Inflammatory macrophage treated with lipopolysaccharide for 1 hour (primary cell): ENCODE measurements at places on chromosomes 6 and 20.
A peak's percentile ranks its signal among the peaks of the same experiment; 100 is the strongest.

DNA sequence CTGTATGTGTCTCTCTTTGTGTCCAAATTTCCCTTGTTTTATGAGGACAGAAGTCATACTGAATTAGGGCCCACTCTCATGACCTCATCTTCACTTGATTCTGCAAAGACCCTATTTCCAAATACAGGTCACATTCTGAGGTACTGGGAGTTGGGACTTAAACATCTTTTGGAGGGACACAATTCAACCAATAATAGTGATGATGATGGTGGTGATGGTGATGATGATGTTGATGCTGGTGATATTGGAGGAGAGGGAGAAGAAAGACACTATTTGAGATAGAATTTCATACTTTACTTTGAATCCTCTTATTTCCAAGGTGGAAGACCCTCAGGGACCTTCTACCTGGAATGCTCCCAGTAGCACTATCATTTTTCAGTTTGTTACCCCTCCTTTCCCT is 21.2 kb upstream of the KCNK5 start:
- no peak for DNase-seq

DNA sequence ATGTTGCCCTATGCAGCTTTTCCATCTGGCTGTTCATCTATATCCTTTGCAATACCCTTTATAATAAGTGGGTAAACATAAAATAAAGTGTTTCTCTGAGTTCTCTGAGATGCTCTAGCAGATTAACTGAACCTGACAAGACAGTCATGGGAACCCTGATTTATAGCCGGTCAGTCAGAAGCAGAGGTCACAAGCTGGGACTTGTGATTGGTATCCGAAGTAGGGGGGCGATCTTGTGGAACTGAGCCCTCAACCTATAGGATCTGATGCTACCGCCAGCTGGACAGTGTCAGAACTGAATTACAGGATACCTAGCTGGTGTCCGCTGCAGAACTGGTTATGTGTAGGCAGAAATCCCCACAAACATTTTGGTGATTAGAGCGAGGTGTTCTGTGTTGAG is 39.0 kb downstream of the SLC17A5 start:
- no peak for DNase-seq

- peak; percentile 37 for DNase-seq
Measured at GRCh38 chr6:118869894-118870589, 23.9 kb upstream of the ASF1A start.

- DNase-seq = no peak
Measured at GRCh38 chr6:12033770-12034169, 21.7 kb downstream of the HIVEP1 start.

- no peak for DNase-seq
Measured at GRCh38 chr6:47133230-47134000, 91.3 kb upstream of the ADGRF1 start.

- DNase-seq = no peak
Measured at GRCh38 chr20:46977909-46978588, 83.4 kb downstream of the EYA2 start.

- DNase-seq = peak; percentile 98
Measured at GRCh38 chr6:11275598-11275997, 43.1 kb upstream of the NEDD9 start.

- DNase-seq = no peak
Measured at GRCh38 chr6:5958921-5959320, 47.8 kb downstream of the NRN1 start.

- no peak for DNase-seq
Measured at GRCh38 chr6:37168163-37168758, 1.7 kb upstream of the PIM1 start.

DNA sequence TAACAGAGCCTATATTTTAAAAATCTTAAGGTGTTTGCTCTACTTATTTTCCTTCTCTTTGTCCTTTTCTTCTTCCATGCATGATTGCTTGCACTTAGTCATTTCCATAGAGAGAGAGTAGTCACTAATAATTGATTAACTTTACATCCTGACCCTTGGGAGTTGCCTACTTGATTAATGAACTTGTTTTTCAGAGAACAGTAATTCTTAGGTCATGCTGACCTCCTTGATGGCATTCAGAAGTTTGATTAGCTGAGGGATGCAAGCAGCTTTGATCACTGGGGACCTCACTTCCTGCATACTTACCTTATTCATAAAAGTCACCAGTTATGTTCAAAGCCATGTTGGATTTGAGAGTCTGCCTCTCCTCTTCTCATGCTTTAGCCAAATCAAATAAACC is 715.6 kb upstream of the ID4 start:
- no peak for DNase-seq

DNA sequence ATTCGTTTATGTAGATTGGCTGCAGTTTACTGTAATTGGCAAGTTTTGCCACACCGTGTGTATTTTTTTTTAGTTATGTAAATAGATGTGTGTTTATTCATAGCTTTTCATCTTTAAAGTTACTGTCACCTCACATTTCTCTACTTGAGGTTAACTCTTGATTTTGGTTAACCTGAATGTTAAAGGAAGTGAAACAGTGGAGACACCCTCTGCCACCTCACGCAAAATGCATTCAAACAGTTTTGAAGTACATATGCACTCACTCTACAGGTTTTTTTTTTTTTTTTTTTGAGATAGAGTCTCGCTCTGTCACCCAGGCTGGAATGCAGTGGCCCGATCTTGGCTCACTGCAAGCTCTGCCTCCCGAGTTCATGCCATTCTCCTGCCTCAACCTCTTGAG is 17.7 kb downstream of the OR2A4 start:
- no peak for DNase-seq

DNA sequence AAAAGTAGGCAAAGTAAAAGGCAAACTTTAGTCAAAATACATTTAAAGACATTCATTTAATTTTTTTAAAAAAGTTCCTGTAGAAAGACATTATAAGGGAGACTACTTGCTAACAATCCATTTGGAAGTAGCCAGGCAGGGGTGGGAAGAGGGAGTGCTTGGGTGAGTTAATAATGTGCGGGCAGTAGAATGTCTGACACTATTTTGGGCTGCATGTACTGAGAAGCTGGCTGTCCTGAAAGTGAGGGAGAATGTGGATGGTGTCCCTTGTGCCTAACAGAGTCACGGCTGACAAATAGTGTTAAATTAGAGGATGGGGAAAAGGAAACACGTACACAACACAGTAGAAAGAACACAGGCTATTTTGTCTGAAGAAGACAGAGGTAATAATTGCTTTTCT is 142.5 kb downstream of the LCA5 start:
- DNase-seq = no peak

GRCh38 chr6:103002282-103002681 is 1608.8 kb downstream of the GRIK2 start:
- no peak for DNase-seq

- DNase-seq = no peak
Measured at GRCh38 chr6:158010591-158011477, 29.2 kb downstream of the SYNJ2 start.

- DNase-seq = no peak
Measured at GRCh38 chr6:130033949-130034348, 15.6 kb downstream of the L3MBTL3 start.

- no peak for DNase-seq
Measured at GRCh38 chr6:133309579-133309978, 68.4 kb downstream of the EYA4 start.

DNA sequence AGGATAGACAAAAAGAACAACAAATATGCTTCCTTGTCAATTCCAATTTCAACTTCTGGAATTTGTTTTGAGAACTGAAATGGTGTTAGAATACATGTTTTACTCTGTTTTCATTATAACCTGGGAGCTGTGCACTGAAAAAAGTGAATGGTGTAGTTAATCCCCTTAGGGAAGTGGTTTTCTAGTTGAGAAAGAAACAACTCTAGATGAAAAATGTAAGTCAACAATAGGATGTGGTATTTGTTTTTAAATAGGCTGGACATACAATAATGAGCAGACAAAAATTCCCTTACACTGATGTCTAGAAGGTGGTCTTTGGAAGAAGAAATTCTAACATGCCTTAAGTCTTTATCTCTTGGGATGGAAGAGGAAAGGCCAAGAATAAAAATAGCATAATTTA is 59.9 kb upstream of the TINAG start:
- no peak for DNase-seq

DNA sequence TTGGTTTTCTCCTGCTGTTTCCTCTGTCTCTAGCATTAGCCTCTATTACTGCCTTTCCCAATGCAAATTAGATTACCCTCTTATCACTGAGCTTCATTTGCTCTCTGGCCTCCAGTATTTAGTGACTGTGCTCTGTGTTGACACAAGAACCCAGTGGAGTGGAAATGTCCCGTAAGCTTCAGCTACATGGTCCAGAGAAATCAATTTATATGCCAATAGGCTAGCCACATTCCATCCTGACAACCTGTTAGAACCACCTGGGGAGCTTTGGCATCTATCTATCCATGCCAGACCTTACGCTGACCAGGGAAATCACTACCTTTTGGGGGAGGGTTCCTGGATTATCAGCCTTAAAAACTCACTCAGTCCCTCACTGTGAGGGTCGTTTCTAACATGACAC is 459.6 kb downstream of the UTRN start:
- DNase-seq = no peak

DNA sequence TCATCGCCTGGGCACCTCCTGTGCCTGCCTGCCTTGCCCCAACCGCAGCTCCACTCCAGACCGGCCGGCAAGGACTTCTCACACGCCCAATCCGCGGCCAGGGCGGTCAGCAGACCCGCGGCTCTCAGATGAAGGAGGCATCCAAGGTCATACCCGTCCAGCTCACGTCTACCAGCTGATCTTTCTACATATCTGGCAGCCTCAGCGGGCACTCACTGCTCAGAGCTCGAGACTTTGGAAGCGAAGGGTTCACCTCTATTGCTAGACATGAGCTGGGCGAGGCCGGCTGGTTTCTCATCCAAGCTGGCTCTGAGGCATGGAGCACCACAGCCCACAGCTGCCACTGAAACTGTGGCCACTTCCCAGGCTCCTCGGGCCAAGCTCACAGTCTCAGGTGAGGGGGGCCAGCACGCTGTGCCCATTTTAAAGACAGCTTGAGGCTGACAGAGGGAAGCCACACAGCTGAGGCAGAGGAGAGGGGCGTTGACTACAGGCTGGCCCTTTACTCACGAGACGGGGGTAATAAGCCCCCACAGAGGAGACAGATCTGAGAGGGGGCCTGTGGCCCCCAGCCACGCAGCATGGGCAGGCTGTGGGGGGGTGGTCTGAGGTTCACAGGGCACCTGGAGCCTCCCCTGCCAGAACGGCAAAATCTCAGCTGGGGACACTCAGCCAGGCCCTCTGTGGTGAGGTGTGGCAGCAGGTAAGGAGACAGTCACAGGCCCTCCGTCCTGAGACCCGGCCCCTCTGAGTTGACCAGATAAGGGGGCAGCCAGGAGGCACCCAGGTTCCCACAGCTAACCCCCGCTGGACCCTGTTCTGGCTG is 2.0 kb downstream of the LAMA5 start:
- DNase-seq = no peak

GRCh38 chr6:108561742-108562502 is 1.2 kb downstream of the FOXO3 start:
- peak; percentile 82 for DNase-seq

DNA sequence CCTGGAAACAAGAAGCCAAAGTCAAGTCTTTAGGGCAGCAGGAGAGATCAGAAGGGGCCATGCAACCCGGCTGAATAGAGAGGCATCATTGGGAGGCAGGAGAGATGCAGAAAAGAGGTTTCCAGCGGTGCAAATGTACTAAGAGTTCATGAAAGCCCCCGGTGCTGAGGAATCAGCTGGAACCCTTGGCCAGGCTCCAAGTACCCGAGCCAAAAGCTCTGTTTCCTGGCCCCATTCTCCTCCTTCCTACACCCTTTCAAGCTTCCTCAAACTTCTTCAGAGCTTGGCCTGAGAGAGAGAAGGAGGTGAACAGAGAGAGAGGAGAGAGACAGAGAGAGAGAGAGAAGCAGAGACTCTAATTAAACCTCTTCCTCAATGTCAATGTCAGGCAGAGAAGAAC is 433.5 kb downstream of the PRKN start:
- no peak for DNase-seq

- DNase-seq = no peak
Measured at GRCh38 chr6:48184648-48185047, 73.7 kb upstream of the PTCHD4 start.

DNA sequence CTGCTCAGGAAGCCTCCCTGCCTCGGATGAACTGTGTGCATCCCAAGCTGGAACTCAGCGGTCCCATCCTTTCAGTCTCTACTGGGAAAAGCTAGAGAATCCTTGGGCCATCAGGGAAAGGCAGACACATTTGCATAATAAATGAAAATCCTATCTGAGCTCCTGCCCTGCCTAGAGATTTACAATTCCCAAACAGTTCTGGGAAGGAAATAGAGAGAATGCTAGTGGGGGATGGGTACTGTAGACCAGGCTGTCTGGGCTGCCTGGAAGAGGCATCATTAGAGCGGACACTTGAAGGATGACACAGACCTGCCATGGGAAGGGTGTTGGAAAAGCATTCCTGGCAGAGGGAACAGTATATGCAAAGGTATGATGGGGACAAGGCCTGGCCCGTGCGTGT is 44.3 kb downstream of the TFAP2C start:
- no peak for DNase-seq

- DNase-seq = no peak
Measured at GRCh38 chr6:149046164-149046821, 271.2 kb upstream of the TAB2 start.

- DNase-seq = no peak
Measured at GRCh38 chr6:20791944-20792343, 257.7 kb downstream of the CDKAL1 start.
